ENCODE measurements at places on chromosomes 4 and X.

DNA sequence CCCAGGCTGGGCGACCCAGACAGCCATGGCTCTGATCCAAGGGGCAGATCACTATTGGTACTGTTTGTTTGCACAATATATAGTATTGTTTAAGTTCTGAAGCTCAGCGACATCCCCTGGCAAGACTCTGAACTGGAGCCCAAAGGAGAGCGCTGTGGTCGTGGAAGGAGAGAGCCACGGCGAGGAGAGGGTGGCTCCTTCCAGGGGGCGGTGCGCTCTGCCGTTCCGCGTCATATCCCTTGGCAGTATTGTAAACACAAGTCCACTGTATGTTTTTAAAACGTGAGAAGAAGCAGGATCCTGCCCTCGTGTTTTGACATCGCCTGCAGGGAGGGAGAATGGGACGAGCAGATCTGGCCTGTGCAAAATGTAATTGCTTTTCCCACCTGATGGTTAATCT lies 185.5 kb downstream of the RAB28 start:
- DNase-seq, result peak; percentile 72

DNA sequence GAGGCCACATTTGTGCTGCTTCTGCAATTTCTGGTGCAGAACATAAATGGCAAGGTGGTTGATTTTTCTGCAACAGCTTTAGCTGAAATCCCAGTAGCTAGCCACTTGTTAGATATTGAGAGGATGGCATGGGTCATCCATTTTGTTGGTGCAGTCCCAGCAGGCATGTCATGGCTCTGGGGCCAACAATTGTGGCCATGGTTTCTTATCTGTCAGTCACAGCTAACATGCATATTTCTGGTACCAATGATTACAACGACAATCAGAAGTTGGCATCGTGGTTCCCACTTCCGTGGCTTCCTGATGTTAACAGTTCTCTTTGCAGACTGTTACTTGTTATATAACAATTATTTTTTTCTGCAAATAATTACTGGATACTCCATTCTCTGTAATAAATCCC lies 42.8 kb upstream of the PRKG2 start:
- DNase-seq, result no peak

- DNase-seq, result no peak
These were observed 622.9 kb upstream of the DIPK2B start for GRCh38 chrX:45823536-45823935.

- DNase-seq, result no peak
These were observed 73.5 kb downstream of the CHRDL1 start for GRCh38 chrX:110722135-110722534.

DNA sequence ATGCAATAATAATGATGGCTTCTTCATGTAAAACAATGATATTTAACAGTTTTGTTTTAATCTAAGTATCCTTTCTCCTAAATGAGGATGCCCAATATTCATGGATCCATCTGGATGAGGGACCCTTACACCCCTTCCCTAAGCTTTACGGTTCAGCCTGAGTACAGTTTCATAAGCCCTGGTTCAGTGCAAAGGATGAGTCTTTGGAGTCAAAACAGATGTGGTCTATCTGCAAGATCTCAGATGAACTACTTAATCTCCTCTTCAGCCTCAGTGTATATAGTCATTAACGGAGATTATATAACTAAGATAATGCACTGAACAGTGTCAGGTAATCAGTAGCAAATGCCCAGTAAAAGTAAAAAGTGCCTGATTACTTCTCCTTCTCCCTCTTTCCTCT lies 22.1 kb downstream of the ANXA5 start:
- DNase-seq, result no peak

DNA sequence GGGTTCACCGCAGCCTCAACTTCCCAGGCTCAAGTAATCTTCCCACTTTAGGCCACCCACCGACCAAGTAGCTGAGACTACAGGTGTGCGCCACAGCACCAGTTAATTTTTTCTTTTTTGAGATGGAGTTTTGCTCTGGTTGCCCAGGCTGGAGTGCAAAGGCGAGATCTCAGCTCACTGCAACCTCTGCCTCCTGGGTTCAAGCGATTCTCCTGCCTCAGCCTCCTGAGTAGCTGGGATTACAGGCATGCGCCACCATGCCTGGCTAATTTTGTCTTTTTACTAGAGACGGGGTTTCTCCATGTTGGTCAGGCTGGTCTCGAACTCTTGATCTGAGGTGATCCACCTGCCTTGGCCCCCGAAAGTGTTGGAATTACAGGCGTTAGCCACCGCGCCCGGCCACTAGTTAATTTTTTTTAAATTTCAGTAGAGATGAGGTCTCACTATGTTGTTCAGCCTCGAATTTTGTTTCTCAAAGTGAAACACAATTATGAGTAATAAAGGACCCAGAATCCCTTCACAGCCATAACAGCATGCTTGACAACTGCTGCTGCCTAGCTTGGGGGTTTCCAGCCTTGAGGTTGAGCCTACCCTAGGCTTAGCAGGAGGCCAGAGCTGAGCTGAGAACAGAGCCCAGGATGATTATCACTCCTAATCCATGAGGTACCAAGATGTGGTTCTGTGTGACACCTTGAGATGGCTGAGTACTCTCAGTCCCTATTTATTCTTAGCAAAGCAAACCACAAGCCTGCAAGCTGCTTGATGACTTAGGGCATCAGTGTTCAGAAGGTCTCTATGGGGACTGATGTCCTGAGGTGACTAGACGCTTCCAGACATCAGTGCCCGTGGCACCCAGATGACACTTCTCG lies 41.6 kb upstream of the NKRF start:
- DNase-seq, result no peak

GRCh38 chr4:71923070-71923469 lies 108.7 kb upstream of the NPFFR2 start:
- no peak for DNase-seq

GRCh38 chr4:38141808-38142500 lies 181.8 kb downstream of the PTTG2 start:
- no peak for DNase-seq

DNA sequence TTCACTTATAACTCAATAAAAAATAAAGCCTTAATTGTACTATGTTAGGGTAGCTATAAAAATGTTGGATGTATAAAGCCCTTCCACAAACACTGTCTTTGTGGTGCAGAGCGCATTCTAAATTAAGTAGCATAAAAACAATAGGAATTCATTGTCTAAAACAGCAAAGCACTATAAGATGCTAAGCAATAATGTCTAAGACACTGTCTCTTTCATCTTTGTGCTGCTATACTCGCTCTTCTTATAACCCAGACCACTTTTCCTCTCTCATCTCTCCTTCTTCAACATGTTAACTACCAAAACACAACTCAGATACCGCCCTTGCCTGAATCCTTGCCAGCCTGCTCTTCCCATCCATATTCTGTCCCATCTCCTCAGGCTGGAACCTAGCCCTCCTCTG lies 170.0 kb downstream of the CENPC start:
- DNase-seq, result no peak

DNA sequence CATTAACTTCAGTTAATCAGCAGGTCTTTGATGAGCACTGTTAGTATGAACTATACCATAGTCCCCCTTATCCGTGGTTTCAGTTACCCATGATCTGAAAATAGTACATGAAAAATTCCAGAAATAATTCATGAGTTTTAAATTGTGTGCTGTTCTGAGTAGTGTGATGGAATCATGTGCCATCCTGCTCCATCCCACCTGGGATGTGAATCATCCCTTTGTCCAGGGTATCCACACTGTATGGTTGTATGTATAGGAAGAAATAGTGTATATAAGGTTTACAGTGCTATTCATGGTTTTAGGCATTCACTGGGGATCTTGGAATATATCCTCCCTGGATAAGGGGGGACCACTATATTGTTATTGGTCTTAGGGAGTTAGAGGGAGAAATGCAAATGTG lies 24.5 kb downstream of the ARHGAP10 start:
- DNase-seq, result no peak

DNA sequence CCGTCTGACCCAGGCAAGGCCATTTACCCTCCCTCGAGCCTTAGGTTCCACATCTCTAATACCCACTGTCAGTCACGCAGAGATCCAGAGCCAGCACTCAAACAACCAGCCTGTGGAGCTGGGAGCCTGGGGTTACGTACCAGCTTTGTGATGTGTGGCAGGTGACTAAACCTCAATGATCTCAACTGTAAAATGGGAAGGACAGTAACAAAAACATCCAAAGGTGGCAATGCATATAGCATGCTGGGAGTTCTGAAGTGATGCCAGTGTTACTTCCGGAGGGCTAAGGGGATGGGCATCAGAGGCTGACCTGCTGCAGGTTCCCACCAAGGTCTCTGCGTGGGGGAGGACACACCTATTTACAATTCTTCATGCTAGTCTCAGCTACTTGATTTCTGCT lies 6.0 kb downstream of the GRPEL1 start:
- DNase-seq, result no peak

- no peak for DNase-seq
These were observed 40.8 kb upstream of the SETD7 start for GRCh38 chr4:139596684-139597279.

DNA sequence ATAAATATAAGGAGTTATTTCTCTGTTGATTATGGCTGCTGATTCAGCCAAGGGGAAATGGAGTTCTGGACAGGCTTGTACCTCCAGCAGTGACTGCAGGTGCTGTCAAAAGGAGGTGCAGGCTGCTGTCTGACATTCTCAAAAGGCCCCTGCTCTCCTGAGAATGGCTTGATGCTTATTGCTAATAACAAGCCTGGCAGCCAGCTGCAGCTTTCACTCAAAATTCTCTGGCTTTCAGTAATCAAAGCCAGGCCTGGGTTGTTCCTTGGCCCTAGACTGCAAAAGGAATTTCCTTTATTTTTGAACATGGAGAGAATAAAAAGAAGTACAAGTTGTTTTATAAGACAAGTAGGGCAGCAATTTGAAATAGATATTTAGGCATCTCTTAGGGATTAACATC lies 575.9 kb downstream of the MID1IP1 start:
- no peak for DNase-seq

GRCh38 chrX:147342197-147342596 lies 527.7 kb upstream of the CXorf51A start:
- DNase-seq, result no peak

DNA sequence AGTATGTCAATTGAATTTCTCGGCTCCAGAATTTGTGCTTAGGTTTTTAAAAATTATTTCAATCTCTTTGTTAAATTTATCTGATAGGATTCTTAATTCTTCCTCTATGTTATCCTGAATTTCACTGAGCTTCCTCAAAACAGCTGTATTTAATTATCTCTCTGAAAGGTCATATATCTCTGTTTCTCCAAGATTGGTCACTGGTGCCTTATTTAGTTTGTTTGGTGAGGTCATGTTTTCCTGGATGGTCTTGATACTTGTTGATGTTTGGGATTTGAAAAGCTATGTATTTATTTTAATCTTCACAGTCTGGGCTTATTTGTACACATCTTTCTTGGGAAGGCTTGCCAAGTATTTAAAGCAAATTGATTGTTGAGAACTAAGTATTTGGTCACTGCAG lies 24.7 kb upstream of the HERC3 start:
- no peak for DNase-seq

All from left colon (tissue), 2 donors.